Spleen (tissue), 13 donors: ENCODE measurements at places on chromosomes 3 and 15. TPM values are rescaled to one million over a fixed set of nuclear protein-coding genes. Genes with fewer than 3 reads are reported as not detected.

SLC6A20 gene
- total RNA-seq = 0.47 TPM

SENP7 gene
- 23.4 TPM for total RNA-seq

DNA sequence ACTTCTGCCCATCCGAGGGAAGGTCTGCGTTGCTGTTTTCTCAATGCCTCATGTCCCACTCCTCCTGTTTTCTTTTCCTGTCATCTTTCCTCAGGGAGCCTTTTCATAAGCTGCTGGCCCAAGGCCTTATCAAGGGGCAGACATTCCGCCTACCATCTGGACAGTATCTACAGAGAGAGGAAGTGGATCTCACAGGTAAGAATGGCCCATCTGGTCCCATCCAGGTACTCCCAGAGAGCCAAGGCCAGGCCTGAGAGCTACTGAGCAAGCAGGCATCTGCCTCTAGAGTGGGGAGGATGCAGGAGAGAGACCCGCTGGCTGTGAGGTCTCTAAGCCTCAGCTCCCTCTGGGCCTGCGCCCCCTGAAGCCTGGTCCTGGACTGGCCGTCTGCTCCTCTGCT is 81.5 kb upstream of the LIMD1 start:
- no peaks in the 10 kb centered on the region for H3K4me1 ChIP-seq
- no peak for DNase-seq
- H3K4me3 ChIP-seq = no peak overlapping the region
- peaks cover 19% of the 10 kb centered on the region for H3K36me3 ChIP-seq
- no peak overlapping the region for H3K27ac ChIP-seq

- no peaks in the 10 kb centered on the region for H3K27me3 ChIP-seq
- no peak overlapping the region for H3K27ac ChIP-seq
- no peak overlapping the region for H3K4me3 ChIP-seq
- H3K36me3 ChIP-seq = no peaks in the 10 kb centered on the region
- H3K4me1 ChIP-seq = no peaks in the 10 kb centered on the region
Measured at GRCh38 chr15:73175382-73175781, 123.1 kb downstream of the NEO1 start.

DNA sequence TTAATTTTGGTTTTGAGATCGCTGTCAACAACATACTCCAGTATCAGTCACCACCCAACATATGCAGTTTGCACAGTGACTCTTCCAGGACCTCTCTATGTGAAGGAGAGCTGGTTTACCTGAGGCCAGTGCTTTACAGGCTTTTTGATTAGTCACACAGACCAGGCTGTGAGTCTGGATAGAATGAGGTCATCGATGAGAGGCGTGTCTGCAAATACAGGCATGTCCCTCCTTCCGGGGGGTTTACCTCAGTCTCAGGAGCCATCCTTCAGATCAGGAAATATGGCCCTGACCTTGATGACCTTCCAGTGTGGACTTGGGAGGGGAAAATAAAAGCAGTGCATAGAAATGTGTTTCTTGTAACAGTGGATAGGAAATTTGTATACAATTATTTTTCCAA is 46.9 kb downstream of the KBTBD12 start:
- no peaks in the 10 kb centered on the region for H3K4me1 ChIP-seq
- no peak overlapping the region for H3K27ac ChIP-seq
- no peak for DNase-seq
- no peaks in the 10 kb centered on the region for H3K27me3 ChIP-seq
- no peaks in the 10 kb centered on the region for H3K36me3 ChIP-seq
- H3K4me3 ChIP-seq = no peak overlapping the region
